ENCODE measurements at places on chromosomes 3 and 15.

- DNase-seq: no peak
Observed at GRCh38 chr3:168073842-168074605, 21.7 kb downstream of the GOLIM4 start.

- DNase-seq: no peak
Observed at GRCh38 chr3:190089711-190090110, 31.0 kb downstream of the P3H2 start.

DNA sequence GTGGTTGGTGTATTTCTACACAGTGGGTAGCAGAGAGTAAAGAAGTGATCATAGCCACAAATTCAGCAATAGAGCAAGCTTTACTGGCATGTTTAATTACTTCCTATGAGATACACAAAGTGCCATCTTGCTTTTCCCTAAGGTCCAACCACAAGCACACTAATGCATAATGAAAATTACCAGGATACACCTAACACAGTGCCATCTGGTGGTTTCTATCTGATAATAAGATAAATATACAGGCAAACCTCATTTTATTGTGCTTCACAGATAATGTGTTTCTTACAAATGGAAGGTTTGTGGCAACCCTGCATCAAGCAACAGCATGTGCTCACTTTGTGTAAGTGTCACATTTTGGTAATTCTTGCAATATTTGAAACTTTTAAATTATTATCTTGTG is 223.0 kb downstream of the NSUN3 start:
- no peak for DNase-seq

GRCh38 chr3:59121346-59122144 is 71.7 kb upstream of the CFAP20DC start:
- DNase-seq: no peak

GRCh38 chr15:52183562-52184173 is 7.5 kb downstream of the GNB5 start:
- DNase-seq: no peak

DNA sequence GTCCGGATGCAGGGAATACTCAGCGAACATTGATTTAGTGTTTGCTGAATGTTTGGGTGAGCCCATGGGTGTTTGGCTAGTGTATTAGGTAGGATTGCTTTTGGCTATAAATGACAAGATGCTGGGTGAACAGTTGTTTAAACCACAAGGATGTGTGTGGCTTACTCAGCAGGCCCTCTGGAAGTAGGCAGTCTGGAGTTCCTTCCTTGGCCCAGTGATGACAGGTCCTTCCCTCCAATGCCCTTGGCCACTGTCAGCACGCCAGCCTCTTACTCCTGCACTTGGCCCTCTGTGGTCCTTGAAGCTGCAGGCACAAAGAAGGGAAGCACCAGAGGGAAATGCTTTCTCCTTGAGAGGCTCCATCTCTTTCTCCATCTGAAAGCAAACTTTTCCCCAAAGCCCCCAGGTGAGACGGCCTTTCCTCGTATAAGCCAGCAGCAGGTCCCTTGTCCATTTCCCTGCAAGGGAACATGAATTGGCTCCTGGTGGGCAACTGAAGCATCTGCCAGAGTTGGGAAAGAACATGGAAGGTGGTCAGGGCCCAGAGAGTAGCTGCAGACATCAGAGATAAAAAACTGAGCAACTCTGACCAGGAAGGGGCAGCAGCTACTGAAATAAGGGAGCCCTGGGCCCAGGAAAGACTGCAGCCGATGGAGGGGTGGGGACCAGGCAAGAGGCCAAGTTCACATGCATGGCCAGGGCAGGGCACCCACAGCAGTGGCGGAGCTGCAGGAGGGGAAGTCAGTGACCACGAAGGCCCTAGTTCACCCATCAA is 105.0 kb downstream of the TPRA1 start:
- no peak for DNase-seq

GRCh38 chr3:65953881-65954733 is 84.6 kb downstream of the MAGI1 start:
- no peak for DNase-seq

DNA sequence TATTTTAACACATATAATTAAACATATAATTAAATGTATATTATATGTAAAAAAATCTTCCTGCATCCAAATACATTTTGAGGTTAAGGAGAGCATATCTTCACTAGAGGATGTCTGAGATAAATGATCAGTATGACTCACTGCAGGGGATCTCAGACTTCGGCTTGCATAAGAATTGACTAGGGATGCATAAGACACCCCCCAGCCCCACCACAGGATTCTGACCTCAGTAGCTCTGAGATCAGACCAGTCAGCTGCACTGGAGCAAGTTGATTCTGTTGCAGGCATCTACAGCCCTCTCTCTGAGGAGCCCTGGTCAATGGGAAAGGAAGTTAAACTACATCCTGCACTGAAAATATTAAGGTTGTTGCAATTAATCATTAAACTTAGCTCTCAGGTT is 29.0 kb upstream of the TBC1D21 start:
- no peak for DNase-seq

DNA sequence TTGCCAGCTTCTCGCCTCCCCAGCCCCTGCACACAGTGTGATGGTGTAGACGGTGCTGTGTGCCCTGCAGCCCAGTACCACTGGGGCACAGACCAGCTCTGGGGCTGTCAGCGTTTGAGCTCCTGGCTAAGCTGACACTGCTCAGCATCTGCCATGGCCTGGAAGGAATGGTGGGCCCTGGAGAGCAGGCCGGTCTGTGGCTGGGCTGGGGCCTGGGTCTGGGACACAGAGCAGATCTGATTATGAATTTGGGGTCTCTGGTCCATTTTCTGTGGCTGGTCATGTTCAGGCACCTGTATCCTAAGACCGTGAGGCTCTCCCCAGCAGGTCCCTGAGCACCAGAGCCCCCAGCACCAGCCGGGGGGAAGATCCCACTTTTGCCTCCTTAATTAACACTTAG is 34.7 kb downstream of the HCN4 start:
- no peak for DNase-seq

GRCh38 chr3:73493543-73494308 is 131.0 kb downstream of the PDZRN3 start:
- no peak for DNase-seq

- DNase-seq: no peak
Observed at GRCh38 chr3:156818890-156819289, 7.3 kb upstream of the LEKR1 start.

DNA sequence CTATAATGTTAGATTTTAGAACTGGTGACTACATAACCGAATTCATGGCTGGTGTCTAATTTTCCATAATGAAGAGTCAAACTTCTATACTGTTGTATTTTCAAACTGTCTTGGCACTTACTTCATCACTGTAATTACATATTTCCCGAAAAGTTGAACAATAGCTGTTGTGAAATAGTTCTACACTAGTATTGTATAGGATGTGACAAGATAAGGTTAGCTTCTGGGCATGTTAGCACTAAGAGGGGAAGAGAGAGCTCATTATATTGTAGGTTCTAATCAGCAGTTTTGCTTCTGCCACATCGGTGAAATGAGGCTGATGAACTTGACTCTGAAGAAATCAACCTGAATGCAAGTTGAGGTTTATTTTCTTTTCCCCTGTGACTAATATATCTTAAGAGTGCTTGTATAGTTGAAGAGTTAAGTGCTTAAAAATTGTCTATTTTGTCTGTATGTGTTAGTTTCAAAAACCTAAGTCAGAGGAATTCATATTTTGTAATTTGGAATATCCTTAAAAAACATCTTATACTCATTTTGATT is 8.9 kb downstream of the GYG1 start:
- DNase-seq: no peak

DNA sequence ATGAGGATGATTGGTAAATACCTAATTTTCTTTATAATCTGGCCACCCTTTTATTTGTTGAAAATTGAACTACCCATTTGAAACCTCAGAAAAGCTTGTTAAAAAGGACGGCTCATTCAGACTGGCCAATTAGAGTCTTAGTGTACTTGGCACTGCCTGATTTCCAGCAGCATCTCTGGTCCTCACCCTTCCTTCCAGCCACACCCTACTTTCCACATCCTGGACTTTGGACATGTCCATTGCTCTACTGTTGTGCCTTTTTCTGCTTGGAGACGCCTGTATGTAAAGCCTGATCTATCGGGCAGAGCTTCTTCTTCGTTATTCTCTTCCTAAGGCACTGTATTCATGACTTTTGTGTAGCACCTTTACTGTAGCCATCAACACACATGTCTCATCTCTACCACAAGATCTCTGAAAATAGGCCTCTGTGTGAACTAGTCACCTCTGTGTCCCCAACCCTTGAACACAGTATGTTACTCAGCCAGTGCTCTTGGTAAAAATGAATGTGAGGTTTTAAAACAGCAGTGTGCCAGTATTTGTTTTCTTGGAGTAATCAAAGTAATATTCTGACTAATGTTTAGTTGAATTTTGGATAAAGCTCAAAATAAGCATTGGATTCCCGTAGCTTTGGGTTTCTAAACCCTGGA is 6.8 kb downstream of the RBM5 start:
- DNase-seq: no peak

DNA sequence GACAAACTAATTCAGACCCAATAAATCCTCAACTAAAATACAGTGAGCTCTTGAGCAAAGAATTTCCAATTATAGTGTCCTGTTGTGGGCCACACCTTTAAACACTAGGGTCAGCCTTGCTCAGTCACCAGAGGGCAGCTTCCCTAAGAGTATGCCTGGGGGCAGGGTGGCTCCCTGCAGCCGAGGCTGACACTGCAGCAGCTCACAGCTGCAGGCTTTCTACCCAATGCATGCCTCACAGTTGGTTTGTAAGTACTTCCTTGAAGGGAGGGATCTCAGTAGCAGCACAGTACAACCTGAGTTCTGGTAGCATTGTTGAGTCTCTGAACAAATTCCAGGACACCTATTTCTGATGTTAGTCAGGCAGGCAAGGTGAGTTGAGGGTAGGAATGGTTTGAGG is 335.6 kb downstream of the TUSC7 start:
- no peak for DNase-seq

DNA sequence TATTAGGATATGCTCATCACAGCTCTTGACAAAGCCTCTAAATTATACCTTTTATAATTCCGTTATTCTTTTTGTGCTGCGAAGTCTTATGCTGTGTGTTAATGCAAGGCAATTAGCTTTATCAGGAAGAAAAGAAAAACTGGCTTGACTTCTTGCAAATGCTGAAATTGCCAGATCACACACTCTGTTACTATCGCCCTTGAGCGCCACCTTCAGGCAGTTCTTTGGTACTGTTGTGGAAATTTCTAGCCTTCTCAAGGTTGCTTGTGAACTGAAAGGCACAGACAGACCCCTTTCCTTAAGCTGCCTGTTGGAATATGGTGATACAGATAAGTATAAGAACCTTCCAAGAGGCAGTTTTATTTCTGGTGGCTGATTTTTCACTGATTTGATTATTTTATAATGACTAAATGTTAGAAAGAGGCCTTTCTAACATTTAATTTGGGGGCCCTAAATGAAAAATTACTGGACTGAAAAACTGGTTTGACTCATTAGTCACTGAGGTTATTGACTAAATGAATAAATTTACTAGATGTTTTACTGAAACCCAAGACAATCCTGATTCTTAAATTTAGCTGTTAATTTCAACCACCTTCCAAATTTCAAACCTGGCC is 126.2 kb upstream of the RASGRP1 start:
- peak; percentile 73 for DNase-seq

DNA sequence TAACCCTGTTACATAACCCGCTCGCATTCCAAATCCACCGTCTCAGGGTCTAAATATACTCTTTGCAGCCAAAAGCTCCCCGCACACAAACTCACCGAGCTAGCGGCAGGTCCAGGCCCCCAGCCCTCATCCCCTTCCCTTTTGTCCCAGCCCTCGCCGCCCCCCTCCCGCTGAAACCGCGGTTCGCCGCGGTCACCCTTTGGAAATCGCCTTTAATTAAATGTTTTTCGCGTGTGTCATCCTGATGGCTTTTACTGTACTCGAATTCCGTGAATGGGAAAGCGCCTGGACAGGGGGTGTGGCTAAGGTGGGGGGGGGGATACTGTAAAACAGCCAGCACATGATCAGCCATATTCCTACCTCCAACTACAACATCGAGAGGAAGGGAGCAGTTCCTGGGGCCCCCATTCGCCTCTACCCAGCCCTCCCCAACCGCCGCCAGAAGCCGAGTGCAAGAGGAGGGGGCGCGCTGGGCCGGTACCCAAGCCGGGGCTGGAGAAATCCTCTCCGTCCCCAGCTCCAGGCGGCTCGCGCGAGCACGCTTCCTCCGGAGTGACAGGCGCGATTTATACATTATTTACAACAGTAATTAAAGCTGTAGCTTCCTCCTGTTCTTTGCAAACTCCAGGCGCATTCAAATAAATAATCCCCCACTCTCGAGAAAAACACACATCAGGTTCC is 1.7 kb downstream of the RORA start:
- no peak for DNase-seq

GRCh38 chr3:184229394-184230080 is at the start of gene VWA5B2:
VWA5B2 (plus strand) TSS chr3:184229585; CDS start chr3:184230529, 944 bp downstream.
- peak; percentile 56 for DNase-seq

DNA sequence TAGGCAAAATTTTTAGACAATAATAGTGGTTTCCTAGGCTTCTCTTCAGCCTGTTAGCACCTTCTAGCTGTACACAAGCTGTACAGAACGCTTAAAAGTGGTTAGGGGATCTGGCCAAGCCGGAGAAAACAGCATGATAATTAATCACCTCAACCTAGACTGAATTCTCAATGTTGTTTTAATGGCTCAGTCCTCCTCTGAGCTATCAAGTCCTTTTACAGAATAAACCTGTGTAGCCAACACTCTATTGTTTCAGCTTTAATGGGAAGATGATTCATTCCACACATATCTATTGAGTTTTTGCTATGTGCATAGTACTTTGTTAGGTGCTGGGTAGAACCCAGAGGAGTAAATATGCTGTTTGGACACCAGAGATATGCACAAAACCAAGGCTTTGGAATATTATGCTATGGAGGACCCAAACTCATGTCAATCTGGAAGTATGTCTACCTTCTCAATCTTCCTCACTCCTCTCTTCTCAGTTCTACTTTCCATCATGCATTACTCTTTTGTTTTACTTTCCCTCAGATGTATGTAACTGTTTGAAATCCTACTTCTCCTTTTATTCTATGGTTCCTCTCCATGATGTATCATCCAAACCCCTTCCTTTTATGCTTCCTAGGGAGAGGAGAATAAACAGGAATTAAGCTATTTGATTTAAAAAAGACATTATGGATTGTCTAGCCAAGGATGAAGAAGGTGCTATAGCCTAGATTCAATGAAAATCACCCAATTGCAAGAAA is 27.6 kb upstream of the UBE2E2 start:
- no peak for DNase-seq

DNA sequence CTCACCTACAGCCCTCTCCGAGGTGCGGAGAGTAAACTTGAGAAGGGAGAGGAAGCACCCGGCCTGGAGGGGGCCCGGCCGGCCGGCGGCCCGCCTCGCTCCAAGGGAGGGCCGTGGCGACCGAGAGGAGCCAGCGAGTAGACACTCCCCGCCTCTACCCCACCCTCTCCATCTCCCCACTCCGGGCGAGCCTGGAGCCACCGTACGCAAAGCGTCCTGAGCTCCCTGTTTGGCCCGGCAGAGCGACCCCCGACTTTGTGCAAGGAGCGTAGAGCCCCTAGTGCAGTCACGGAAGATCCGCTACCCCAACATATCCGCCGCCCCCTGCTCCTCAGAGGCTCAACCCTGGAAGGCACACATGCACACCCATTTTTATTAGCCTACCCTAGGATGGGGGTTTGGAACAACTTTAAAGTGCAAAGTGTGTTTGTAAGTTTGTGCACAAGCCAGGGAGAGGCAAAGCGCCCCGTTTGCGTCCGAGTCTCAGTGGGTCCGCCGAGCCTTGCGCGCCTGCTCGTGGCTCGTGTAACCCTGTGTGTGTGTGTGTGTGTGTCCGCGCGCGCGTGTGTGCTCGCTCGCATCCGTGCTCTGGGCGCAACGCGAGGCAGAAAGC is 508 bp upstream of the SMAD6 start:
- no peak for DNase-seq

- no peak for DNase-seq
Observed at GRCh38 chr15:45670511-45670910, 35.7 kb downstream of the SQOR start.

All from stimulated activated CD8-positive, alpha-beta memory T cell treated with anti-CD3 and anti-CD28 coated beads, Interleukin-7, amount 100 ng/mL, for 1 hour (primary cell).